ENCODE measurements at places on chromosomes 1 and 21.

- peak; percentile 8 for DNase-seq
Measured at GRCh38 chr21:20882462-20883407, 115.5 kb upstream of the NCAM2 start.

GRCh38 chr1:59333626-59334277 lies 36.9 kb downstream of the FGGY start:
- DNase-seq, result no peak

DNA sequence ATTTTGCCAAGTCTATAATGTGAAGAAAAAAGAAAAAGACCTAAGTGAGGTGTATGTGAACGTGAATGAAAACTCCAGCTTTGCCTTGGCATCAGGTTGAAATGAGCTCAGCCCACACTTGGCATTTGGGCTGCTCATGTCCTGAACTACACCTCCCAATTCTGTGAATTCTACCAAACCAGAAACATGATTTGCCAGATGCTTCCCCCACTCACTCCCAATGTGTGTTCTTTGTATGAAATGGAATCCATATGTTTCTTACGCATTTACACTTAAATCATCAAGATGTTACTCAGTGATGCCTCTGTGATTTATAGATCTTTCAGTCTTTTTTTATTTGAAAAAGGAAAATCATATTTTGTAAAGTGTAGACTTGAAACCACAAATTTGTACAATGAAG lies 32.8 kb upstream of the RUNX1 start:
- DNase-seq, result no peak

GRCh38 chr1:204841798-204842197 lies 28.9 kb upstream of the NFASC start:
- DNase-seq, result no peak

GRCh38 chr1:48697066-48697707 lies 79.5 kb downstream of the BEND5 start:
- DNase-seq, result peak; percentile 30
